Activated B cell treated with CpG ODN at 0.5 μM for 24 hours (primary cell): ENCODE measurements at places on chromosomes 11 and 22. TPM values are rescaled to one million over a fixed set of nuclear protein-coding genes. Genes with fewer than 3 reads are reported as not detected.

BLID gene
- not detected in 2 replicates for total RNA-seq

HORMAD2 gene
- total RNA-seq: not detected in 2 replicates

PGR gene
- total RNA-seq: not detected in 2 replicates

TIGD3 gene
- total RNA-seq: 1.4 and 1.6 TPM in 2 replicates

MOV10L1 gene
- not detected in 2 replicates for total RNA-seq

SMIM38 gene
- total RNA-seq: 2.2 and 2.7 TPM in 2 replicates

KRTAP5-7 gene
- total RNA-seq: 0.24 and 0.49 TPM in 2 replicates

ASCL2 gene
- total RNA-seq: 1.3 and 1.4 TPM in 2 replicates

DDX25 gene
- 0.24 TPM in 1 of 2 replicates, not detected in the other for total RNA-seq

SCGB1D1 gene
- not detected in 2 replicates for total RNA-seq

BIRC3 gene
- 236 and 270 TPM in 2 replicates for total RNA-seq

RNF169 gene
- 20.4 and 22.2 TPM in 2 replicates for total RNA-seq

SLC37A2 gene
- 21.3 and 27.5 TPM in 2 replicates for total RNA-seq

KCNK7 gene
- 1.0 and 1.1 TPM in 2 replicates for total RNA-seq

PARVA gene
- total RNA-seq: not detected in 2 replicates

MIOX gene
- 0.15 and 0.22 TPM in 2 replicates for total RNA-seq

NRGN gene
- total RNA-seq: 0.69 and 1.0 TPM in 2 replicates

KRTAP5-9 gene
- total RNA-seq: 0.37 and 0.53 TPM in 2 replicates

PRDM11 gene
- 22.0 and 23.6 TPM in 2 replicates for total RNA-seq

LYVE1 gene
- total RNA-seq: not detected in 2 replicates

UPB1 gene
- 1.1 and 1.3 TPM in 2 replicates for total RNA-seq

SCGB1C1 gene
- total RNA-seq: not detected in 2 replicates

SLCO2B1 gene
- 0.18 and 0.42 TPM in 2 replicates for total RNA-seq

OR5AR1 gene
- not detected in 2 replicates for total RNA-seq

MRGPRF gene
- total RNA-seq: not detected in 2 replicates

ART1 gene
- total RNA-seq: not detected in 2 replicates

PKDREJ gene
- not detected in 2 replicates for total RNA-seq

DEFB131B gene
- total RNA-seq: not detected in 2 replicates

RFPL2 gene
- total RNA-seq: not detected in 2 replicates

RAB36 gene
- total RNA-seq: 1.7 and 2.1 TPM in 2 replicates

MPZL2 gene
- 0.29 TPM in 1 of 2 replicates, not detected in the other for total RNA-seq

OR51I1 gene
- total RNA-seq: not detected in 2 replicates

ALX4 gene
- total RNA-seq: not detected in 2 replicates

ALDH3B2 gene
- not detected in 2 replicates for total RNA-seq

FBLN1 gene
- total RNA-seq: not detected in 2 replicates
